ENCODE measurements at places on chromosomes 4 and X.

GRCh38 chr4:47675806-47676205, 162.1 kb downstream of the CORIN start:
- no peak for DNase-seq

DNA sequence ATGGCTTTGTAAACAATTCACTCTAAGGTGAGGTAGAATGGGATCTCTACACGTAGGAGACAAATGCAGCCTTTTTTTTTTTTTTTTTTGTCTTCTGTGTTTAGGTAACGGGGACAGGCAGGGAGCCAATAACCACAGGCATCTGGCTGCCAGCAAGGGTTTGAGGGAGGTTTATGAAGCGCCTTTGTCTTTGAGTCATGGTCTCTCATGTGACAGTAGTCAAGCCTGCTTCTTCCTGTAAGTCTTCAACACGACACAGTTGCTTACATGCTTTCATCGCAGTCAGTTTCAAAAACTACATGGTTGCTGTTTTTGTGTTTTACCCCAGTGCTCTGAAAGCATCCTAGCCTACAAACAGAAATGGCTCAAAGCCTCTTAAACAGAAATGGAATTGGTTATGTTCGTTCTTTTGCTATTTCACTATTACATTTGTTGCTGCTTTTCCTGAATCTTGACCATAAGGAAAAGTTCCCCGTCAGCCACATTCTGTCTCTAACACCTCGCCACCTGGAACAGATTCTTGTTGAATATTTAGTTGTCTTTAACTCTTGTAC, 127.8 kb upstream of the METTL14 start:
- no peak for DNase-seq

DNA sequence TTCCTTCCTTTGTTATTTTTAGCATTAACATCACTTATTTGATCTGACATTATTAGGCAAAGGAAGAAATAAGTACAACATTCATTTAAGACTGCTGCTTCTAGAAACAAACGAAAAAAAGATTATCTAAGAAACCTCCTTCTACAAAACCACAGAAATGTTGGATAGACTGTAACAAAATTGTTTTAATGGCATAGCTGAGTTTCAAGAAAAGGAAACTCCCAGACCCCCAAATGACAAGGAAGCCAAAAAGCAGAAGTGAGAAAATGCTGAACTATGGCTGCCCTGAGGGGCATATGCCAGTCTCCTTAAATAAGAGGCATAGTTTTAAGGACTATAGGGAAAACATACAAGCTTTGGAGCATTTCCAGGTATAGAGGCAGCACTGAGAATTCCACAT, 1431.6 kb upstream of the TENM3 start:
- DNase-seq, result no peak

GRCh38 chr4:87356832-87357526, 34.0 kb downstream of the HSD17B11 start:
- DNase-seq, result no peak

DNA sequence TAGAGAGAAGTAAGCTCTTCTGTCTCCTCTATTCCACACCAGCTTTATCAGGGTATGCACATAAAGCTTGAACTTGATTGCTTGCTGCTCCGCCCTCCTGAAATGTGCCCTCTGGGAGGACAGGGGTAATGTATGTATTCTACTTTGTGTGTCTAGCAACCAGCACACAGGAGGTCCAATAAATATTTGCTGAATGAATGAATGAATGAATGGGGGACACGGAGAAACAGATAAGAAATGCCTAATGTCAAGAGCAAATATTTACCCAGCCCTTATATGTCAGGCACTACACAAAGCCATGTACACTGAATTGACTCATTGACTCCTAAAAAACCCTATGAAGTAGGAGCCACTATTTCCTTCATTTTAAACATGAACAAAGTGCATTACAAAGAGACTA, 2.3 kb upstream of the MSL3 start:
- DNase-seq, result no peak

GRCh38 chr4:142875117-142875516, 29.0 kb upstream of the INPP4B start:
- no peak for DNase-seq

- DNase-seq, result no peak
Observed at GRCh38 chrX:63434206-63434605, 83.1 kb upstream of the SPIN4 start.

- no peak for DNase-seq
Observed at GRCh38 chrX:129876771-129877305, 29.1 kb upstream of the UTP14A start.

DNA sequence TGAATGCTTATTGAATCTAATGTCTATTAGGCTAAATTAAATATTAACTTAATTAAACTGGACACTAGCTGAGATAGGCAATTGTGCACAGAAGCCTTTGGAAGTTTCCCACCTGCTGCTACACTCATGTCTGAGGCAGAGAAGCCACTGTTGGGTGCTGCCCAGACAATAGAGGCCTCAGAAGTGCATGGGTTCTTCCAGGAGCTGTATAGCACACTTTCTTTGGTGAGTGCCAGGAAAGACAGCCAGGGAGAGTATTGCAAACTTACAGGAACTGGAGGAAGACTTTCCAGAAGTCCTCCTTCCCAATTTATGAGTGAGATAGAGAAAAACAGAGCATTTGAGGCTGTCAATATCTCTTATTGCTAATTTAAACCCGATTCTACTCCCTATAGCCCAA, 89.9 kb downstream of the GPAT3 start:
- no peak for DNase-seq

DNA sequence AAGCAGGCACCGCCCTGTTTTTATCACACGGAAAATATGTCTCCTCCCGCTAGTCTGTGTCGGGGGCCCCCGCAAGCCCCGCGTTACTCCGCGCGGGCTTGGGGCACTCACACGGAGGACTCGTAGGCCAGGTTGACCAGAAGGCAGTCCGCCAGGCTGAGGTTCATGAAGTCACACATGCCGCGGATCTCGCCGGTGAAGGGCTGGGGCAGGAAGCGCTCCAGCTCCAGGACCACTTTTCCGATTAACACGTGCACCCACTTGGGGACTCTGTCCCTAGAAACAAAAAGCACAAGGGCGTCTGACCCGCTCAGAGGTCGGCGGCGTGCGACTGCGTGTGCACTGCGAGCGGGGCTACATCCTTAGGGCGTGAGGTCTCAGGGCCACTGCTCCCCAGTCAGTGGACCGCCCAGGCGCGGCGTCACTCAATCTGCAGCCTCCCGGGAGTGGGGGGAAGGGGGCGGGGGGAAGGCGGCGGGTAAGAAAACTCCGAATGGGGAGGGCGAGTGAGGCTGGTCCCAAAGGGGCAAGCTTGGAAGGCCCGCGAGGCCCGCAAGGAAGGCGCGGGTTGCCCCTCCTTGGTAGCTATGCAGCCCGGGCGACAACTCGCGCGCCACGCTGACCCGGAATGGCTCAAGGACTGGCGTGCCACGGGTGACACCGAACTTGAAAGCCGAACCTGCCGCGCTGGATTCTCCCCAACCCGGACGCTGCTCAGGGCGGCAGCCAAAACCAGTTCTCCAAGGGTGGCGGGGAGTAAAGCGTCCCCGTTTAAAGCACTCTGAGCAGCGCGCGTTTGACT, 722 bp downstream of the NAAA start:
- peak; percentile 65 for DNase-seq

DNA sequence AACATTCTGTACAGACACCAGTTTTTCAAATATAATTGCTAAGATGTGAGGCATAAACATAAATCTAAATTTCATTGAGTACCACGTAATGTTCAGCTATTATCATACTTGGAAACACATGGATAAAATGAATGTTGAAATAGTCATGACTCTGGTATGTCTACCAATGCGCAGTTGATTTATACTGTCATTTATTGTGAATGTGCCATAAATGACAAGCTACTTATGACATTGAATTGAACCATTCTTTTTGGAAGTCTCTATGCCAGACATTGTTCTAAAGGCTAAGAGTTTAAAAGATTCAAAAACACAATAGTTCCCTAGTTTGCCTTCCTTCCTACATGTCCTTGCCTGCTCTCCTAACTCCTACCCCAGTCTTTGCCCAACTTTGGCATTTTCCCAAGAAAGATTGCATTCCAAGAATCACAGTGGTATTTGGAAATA, 96.6 kb upstream of the DMD start:
- no peak for DNase-seq

- no peak for DNase-seq
Observed at GRCh38 chr4:148118633-148119032, 323.6 kb downstream of the NR3C2 start.

DNA sequence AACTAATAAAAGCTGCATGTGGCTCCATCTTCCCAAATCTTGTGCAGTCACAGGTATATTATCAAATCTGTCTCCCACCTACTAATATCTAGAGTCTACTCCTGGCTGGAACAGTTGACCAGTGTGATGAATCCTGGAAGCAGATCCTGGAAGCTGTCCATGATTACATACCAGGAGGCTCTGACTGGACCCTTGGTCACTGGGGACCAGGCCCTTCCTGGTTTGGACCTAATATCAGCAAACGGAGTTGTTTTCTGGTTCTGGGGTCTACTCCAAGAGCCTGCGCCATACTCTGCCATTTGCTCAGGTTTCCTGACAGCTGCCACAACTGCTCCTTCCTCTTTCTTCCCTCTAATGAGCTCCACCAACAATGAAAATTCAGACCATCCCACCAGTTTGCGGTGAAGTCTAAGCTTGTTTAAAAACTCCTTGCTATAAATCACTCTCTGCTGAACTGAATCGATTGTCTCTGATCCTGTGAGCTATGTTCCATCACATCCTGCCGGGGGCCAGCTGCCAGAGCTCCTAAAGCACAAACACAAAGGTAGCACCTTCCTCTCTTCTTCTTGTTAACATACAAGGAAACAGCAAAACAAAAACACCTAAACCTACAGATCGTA, 114.2 kb downstream of the PALLD start:
- DNase-seq, result no peak

- no peak for DNase-seq
Observed at GRCh38 chrX:6667048-6667768, 132.3 kb upstream of the VCX3A start.

- DNase-seq, result no peak
Observed at GRCh38 chrX:44072631-44073030, 99.4 kb upstream of the NDP start.

GRCh38 chr4:53592686-53593501, 1.6 kb upstream of the LNX1 start:
- no peak for DNase-seq

DNA sequence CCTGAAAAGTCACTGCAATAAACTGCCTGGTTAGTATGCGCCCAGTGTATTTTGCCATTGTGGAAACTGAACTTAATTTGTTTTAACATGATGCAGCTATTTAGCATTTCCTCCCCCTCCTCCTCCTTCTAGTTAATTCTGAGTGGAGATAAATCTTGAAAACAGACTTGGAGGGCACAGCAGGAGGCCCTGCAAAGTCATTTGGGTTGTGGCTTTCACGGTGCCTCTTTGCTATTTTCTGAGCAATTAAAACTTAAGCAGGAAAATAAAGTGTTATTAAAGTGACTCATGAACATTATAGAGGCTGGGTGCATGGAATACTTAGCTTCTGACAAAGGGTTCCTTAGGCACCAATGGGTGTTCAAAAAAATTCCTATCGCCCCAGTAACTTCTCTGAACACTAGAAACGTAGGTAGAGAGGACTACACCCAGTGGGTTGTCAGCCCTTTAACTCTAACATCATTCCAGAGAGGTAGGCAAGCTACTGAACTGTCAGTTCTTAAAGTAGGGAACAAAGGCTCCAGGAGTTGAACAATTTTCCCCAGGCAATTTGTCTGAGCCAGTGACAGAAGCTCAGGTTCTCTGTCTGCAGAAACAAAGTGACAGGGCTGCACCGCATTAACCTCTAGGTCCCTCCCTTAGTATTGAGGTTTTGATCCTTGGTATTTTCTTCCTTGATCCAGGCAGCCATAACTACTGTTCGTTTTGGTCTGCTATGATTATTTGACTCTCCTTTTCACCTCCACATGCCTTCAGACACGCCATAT, 158.3 kb upstream of the KIT start:
- no peak for DNase-seq

DNA sequence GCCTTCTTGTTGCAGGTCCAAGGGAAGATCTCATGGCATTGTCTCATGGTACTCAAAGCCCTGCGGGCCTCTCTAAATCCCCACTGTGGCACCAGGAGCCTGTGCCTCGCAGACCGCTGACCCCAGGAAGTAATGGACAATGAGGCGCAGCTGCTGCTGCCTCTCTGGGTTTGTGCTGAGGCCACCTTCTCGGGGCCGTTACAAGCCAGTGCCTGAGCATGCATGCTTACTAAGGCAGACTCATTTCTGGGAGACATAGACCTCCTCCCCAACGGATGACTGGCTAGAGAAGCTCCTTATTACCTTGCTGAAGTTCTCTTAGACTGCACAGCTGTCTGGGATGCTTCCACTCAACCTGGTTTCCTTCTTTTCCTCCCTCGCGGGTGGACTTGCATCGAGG, 1.3 kb downstream of the BDH2 start:
- DNase-seq, result no peak

- DNase-seq, result no peak
Observed at GRCh38 chr4:70305601-70306000, 29.2 kb upstream of the CABS1 start.

DNA sequence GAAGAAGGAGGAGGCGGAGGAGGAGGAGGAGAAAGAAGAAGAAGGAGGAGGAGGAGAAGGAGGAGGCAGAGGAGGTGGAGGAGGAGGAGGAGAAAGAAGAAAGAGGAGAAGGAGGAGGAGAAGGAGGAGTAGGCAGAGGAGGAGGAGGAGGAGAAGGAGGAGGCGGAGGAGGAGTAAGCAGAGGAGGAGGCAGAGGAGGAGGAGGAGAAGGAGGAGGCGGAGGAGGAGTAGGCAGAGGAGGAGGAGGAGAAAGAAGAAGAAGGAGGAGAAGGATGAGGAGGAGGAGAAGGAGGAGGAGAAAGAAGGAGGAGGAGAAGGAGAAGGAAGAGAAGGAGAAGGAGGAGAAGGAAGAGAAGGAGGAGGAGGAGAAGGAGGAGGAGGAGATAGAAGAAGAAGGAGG, 19.9 kb downstream of the MRFAP1 start:
- no peak for DNase-seq

GRCh38 chr4:186068581-186069348, at the start of gene TLR3:
TLR3 (plus strand) TSS chr4:186069156; CDS start chr4:186076620, 7,464 bp downstream.
- peak; percentile 13 for DNase-seq

DNA sequence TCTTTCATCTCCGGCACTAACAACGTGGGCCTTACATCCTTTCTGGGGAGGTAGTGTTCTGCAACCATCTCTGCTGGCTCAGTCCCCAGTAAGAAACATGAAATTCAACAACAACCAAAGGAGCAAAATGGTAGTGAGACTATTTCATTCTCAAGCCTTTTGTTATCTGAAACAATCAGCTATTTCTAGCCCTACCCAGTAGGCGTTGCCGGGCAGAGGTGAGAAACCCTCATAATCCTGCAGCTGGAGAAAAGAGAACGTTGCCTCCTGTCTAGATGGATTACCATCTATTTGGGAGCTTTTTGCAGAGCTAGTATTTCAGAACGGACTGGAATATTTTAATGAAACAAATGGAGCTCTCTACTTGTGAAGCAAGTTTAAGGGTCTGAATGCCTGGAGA, 66.4 kb upstream of the GPR174 start:
- DNase-seq, result no peak

DNA sequence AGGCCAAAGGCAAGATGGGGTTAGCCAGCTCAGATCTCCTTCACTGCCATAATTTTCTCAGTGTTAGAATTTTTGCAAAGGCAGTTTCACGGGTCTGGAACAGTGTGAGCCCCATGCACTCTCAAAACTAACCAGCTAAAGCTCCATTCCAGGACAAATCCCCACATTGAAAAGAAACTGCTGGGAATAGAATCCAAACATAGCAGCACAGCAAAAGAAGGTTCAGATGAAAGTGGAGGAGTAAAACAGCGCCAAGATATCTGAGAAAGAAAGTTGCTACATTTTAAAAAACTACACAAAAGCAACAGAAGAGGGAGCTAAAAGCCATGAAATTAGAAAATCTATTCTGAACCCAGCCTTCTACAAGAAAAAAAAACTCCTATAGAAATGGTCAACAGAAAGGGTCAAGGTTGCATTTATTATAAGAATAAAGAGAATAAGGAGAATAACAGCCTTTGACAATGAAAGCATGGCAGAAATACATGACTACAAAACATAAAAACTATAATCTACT, 39.6 kb upstream of the SLC7A3 start:
- peak; percentile 7 for DNase-seq

Measured in central memory CD4-positive, alpha-beta T cell (primary cell).